ENCODE measurements at places on chromosomes 3 and 15.

- DNase-seq, result no peak
These were observed 533 bp upstream of the SMAD3 start for GRCh38 chr15:67064607-67065530.

DNA sequence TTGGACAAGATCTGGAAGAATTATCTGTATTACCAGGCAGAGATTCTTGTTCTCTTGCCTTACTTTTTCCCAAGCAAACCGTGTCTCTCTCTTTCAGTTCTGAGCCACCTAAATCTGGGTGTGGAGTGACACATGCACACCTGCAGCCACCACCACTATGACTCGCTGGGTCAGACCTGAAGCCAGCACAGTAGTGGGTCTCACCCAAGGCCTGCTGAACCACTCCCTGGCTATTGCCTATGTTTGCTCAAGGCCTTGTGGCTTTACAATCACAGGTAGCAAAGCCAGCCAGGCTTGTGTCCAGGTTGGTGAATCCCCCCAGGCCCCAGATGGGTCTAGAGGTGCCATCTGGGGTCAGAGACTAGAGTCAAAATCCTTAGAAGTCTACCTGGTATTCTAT is 28.7 kb upstream of the COPB2 start:
- no peak for DNase-seq

DNA sequence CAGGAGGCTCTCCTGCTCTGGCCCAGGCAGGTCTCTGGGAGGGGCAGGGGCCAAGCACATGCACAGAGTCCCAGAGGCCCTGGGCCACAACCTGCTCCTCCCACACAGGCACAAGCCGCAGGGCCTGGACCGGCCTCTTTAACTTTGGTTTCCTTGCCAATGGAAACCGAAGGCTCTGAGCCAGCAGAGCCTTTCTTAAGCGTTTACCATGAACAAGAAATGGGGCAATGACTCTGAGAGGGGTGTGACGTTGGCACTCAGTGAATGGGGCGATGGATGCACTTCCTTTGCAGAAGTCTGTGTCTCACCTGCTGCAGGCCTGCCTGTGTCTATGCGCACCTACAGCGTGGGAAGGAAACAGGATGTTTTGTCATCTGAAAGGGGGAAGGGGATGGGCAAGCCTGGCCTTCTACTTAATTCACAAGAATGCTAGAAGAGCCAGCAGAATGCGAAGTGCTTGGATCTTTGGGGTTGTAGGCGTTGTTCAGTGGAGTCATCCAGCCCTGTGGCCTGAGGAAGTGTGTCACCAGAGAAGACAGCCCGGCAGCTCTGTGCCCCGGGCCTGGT is 41.8 kb downstream of the IFT122 start:
- DNase-seq, result no peak

- DNase-seq, result no peak
These were observed 420.2 kb downstream of the TBC1D5 start for GRCh38 chr3:17322106-17322793.

GRCh38 chr3:184211297-184211696 is 18.1 kb upstream of the VWA5B2 start:
- DNase-seq, result no peak

DNA sequence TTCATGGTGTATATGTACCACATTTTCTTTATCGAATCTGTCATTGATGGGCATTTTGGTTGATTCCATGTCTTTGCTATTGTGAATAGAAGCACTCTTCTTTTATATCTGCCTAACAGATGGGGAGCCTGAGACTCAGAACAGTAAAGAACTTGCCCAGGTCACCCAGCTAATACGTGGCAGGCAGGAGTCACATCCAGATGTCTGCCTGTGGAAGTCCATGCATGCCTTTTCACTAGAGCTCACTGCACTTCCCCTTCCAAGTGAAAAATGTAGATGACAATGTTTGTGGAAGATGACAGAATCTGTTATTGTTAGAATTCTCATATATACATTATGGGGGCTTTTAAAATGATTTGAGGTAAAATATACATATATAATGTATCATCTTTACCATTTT is 165.0 kb downstream of the PDZRN3 start:
- no peak for DNase-seq

- DNase-seq, result no peak
These were observed 1055.7 kb downstream of the NAALADL2 start for GRCh38 chr3:175914785-175915184.

GRCh38 chr15:56739964-56740640 is 6.8 kb upstream of the ZNF280D start:
- no peak for DNase-seq

DNA sequence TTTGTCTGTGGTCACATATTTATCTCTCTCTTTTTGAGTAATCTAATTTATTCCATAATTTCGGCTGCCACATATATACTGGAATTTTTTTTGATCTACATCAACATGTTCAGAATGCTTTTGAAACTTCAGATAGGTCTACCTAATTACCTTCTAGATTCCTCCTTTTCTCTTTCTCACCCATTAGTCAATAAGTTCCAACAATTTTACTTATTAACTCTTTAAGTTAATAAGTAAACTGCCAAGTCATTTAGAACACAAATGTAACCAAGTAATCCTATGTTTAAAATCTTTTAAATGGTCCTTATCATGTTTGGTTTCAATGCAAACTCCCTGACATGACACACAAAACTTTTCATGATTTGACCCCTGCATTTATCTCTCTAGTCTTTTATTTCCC is 410.5 kb downstream of the UNC13C start:
- no peak for DNase-seq

DNA sequence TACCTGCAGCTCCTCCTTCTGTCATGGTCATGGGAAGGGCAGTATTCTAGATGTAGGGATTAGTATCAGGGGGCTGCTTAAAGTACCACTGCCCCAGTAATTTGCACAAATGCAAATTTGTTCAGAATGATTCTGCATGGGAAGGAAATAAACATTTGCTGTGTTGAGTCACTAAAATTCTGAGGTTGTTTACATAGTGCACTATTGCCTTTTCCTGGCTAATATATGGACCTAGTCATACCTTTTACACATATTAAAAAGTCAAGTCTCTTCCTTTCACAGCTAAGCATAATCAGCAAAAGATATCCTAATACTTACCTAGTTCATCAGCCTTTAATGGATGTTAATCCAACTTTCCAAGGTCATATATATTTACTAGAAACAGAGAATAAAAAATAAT is 746.4 kb upstream of the NR2F2 start:
- no peak for DNase-seq

- DNase-seq, result no peak
These were observed 71.6 kb upstream of the ACP3 start for GRCh38 chr3:132245552-132246142.
